A673 (cell line): ENCODE measurements at places on chromosomes 12 and 14. TPM values are rescaled to one million over a fixed set of nuclear protein-coding genes. Genes with fewer than 3 reads are reported as not detected.

RAD52 gene
- total RNA-seq: 23.0 and 24.7 TPM in 2 replicates

- DNase-seq: peak; percentile 44
Observed at GRCh38 chr12:48351022-48351708, 446 bp upstream of the ZNF641 start.

GRCh38 chr12:779745-780734 lies 27.7 kb downstream of the WNK1 start:
- peak; percentile 72 for DNase-seq

- no peak for DNase-seq
Observed at GRCh38 chr12:2414810-2415567, 362.2 kb downstream of the CACNA1C start.

DNA sequence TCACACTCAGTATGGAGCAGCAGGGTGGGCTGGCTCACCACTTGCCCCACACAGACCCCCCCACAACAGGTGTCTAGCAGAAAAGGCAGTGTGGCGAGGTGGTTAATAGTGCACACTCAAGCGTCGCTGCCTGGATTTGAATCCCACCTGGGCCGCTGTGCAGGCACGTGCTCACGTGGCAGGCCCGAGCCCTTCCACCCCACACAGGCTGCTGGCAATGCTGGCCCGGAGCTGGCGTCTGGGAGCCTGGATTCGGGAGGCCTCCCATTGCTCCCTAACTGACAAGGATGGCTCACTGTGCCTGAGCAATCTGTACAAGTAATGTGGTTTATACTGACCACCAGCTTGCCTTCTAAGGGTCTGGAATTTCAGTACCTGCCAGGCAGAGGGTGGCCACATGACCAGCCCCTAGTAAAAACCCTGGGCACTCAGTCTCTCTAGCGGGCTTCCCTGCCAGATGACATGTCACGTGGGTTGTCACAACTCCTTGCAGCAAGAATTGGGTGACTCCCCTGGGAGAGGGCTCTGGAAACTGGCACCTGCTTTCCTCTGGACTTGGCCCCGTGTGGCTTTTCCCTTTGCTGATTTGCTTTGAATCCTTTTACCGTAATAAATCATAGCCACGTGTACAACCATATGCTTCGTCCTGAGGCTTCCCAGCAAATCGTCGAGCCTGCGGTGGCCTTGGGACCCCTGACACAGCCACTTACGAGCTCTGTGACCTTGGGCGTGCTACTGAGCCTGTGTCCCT lies 72.8 kb downstream of the SCARB1 start:
- no peak for DNase-seq
